Stimulated activated CD4-positive, alpha-beta T cell treated with anti-CD3 and anti-CD28 coated beads, TNF-alpha, amount 100 ng/mL, for 1 hour (primary cell): ENCODE measurements at places on chromosomes 1 and 21.

DNA sequence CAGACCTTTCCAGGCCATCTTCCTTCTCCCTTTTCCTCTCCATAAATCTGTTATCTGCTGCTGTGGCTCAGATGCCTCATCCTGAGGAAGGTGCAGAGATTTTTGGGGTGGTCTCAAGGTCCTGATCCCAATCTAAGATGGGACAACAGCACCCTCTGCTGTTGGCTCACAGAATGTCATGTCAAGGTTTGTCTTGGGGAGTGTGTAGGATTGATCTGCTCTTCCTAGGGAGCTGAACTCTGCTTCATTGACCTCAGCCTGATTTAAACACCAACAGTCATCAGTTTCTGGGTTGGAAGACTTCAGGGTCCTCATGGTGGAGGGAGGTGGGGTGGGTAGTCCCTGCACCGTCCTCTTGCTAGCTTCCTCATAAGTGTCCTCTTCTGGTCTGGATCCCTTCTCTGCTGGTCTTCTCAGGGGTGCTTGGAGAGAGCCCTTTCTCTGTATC is 62.8 kb upstream of the LAX1 start:
- peak; percentile 18 for DNase-seq

- DNase-seq = no peak
These were observed 1151.7 kb upstream of the ADGRL4 start for GRCh38 chr1:80158266-80158665.

DNA sequence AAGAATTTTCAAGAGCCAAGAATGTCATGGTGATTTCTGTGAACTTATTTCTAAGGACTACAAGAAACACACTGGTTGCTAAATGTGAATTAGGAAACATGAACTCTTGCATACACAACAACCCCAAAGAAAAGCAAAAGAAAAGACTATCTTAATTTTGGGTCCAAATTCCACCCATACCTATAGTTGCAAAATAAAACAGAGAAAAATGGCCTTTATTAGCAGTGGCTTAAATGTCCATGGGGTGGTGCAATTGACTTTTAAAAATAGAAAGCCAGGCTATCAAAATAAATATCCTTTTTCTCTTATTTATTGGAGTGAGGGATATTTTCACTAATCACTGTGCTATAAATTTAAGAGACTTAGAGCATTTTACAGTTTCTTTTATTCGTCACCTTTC is 80.9 kb upstream of the DPYD start:
- no peak for DNase-seq

- DNase-seq = no peak
These were observed 3.3 kb downstream of the WNT3A start for GRCh38 chr1:228009828-228010775.

GRCh38 chr1:44100183-44100868 is 18.3 kb upstream of the KLF17 start:
- no peak for DNase-seq

GRCh38 chr1:18951818-18952391 is 4.6 kb downstream of the IFFO2 start:
- DNase-seq = no peak

- DNase-seq = no peak
These were observed 36.7 kb downstream of the DNASE2B start for GRCh38 chr1:84434801-84435549.

GRCh38 chr1:12309783-12310742 is 80.2 kb downstream of the VPS13D start:
- no peak for DNase-seq

DNA sequence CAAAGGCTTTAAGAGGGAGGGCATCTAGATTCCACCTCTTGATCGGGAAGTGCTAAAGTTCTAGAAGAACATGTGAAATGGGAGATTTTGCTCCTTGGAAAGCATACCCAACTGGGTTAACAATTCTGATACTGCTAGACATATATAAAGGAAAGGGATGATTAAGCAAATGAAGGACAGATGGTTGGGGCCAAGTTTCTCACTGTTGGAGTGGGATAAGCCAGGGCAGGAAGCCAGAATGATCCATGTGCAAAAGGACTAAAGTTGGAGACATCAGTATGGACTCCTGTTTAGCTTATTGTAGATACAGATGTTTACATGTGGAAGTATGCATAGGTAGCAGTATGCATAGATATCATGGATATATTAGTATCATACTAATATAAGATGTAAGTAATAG is 16.8 kb downstream of the PLA2G5 start:
- DNase-seq = no peak

- no peak for DNase-seq
These were observed 318.3 kb downstream of the RRAGC start for GRCh38 chr1:38541223-38541622.

DNA sequence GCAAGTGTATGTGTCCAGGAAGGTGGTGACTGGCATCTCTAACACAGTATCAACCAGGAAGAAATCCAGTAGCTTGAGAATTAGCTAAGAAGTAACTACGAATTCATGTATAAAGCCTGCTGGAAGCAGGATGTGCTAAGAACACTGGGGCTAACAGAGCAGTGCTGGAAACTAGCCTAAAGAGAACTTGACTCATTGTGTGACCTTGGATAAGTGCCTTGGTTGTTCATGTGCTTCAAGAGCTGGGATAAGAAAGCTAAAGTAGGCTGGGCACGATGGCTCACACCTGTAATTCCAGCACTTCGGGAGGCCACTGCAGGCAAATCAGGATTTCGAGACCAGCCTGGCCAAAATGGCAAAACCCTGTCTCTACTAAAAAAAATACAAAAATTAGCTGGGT is 186.9 kb downstream of the RRAGC start:
- no peak for DNase-seq

- no peak for DNase-seq
These were observed 639.7 kb downstream of the LMO4 start for GRCh38 chr1:87968197-87968955.

DNA sequence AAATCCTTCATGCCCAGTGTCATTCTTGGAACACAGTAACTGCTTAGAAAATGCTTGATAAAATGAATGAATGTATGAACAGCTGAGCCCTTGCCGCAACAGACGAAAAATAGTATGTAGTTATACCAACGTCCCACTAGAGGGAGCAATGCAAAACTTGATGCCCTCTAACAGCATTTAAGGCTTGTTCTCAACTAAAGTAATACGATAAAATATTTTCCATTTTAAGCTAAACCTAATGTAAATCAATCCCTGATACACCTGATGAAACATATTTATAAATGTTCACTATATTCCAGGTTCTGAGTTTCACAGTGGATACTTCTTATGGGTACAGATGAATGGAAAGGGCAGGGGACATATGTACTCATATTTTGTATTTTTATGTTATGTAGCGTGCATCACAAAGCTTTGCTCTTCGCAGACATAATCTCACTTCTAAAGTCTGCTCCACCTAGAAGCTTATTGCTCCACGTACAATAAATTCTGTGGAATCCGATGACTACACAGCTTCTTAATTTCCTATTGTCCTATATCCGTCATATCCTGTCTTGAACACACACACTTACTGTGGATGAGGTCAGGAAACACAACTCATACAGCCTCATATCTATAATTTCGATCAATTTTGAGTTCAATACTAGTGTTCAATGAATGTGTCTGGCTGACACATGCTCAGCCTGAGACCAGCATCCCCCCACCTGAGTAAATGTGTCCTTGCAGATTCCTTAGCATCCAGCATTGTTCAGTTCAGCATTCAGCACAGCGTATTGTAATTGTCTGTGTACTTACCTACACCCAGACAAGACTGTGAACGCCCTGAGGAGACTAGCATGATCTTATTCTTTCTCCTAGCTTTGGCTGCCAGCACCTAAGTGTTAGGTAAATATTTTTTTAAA is 4.4 kb upstream of the UTP25 start:
- DNase-seq = no peak

- DNase-seq = no peak
These were observed 56.3 kb upstream of the NEK2 start for GRCh38 chr1:211731456-211732292.

DNA sequence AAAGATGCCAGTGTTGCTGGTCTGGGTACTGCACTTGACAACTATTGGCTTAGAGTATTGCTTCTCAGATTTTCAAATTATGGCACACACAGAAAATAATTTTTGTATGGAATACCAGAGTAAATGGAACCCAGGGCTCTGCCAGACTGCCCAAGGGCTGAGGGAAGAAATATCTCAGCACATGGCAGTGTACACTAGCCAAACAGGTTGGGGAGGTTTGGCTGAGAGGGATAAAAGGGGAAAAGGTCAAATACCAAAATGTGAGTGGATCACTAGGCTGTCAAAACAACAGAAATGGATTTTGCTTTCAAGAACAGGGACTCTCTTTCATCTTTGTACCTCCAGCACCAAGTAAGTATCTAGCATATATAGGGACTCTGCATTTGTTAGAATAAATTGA is 3.0 kb upstream of the RGS8 start:
- DNase-seq = no peak

- DNase-seq = no peak
These were observed 165.9 kb downstream of the PRDM2 start for GRCh38 chr1:13865851-13866250.

GRCh38 chr1:111505641-111506119 is 2.2 kb upstream of the ADORA3 start:
- DNase-seq = no peak

- DNase-seq = peak; percentile 5
These were observed 32.5 kb downstream of the XKR8 start for GRCh38 chr1:27992276-27992675.

GRCh38 chr1:27366411-27367159 is at the start of gene MAP3K6:
MAP3K6 (minus strand) TSS chr1:27366961; CDS start chr1:27366597, 364 bp downstream.
- no peak for DNase-seq

DNA sequence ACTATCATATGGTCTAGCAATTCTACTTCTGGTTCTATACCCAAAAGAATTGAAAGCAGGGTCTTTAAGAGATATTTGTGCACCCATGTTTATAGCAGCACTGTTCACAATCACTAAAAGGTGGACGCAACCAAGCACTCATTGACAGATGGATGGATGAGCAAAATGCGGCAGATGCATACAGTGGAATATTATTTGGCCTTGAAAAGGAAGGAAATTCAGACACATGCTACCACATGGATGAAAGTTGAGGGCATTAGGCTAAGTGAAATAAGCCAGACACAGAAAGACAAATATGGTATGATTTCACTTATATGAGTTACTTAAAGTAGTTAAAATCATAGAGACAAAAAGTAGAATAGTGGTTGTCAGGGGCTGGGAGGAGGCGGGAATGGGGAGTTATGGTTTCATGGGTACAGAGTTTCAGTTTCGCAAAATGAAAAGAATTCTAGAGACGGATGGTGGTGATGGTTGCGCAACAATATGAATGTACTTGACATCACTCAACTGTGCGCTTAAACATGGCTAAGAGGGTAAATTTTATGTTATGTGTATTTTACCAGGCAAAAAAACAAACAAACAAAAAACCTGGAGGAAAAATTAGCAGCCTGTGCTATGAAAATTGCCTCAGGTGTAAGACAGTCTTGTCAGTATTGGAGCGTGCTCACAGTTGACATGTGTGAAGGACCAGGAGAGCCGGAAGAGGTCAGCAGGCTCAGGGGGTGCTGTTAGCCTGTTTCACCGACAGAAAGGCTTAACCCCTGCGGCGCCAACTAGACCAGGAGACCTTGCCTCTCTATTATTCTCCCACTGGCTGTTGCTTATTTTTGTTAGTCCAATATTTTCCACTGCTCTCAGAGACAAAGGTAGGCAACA is 26.5 kb downstream of the CD247 start:
- DNase-seq = no peak

DNA sequence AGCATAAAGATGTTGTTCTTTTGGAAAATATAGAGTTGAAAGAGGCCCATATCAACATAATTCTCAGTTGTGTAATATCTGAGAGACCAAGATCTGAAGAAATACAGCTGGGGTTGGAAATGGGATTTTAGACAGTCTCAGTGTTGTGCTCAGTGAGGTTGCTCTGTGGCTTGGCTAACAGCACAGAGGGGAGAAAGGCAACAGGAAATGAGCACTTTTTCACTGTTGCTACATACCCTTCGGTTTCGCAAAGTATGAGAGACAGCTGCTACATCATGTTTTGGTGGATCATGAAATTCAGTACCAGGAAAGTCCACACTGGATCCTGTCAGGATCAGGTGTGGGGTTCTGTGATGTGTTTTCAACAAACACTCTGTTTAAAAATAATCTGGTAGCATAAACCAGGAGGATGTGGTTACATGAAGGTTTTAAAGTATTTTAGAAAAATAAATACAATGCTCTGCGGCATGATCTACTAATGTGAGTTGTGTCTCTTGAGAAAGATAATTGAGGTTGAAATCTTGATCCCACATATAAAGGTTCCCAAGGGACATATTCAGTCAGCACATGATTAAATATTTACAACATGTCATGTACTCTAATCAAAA is 7.0 kb upstream of the GPR88 start:
- DNase-seq = no peak

DNA sequence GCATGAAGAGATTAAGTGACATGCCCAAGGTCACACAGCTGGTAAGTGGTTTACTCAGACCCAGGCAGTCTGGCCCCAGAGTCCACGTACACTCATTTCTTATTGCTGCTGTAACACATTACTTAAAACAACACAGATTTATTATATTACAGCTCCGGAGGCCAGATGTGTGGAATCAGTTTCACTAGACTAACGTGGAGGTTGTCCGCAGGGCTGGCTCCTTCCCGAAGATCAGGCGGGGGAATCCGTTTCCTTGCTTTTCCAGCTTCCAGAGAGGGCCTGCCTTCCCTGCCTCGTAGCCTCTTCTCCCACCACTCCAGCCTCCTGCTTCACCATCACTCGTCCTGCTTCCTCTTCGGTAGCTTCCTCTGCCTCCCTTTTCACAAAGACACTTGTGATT is 81.2 kb downstream of the KCNN3 start:
- no peak for DNase-seq

DNA sequence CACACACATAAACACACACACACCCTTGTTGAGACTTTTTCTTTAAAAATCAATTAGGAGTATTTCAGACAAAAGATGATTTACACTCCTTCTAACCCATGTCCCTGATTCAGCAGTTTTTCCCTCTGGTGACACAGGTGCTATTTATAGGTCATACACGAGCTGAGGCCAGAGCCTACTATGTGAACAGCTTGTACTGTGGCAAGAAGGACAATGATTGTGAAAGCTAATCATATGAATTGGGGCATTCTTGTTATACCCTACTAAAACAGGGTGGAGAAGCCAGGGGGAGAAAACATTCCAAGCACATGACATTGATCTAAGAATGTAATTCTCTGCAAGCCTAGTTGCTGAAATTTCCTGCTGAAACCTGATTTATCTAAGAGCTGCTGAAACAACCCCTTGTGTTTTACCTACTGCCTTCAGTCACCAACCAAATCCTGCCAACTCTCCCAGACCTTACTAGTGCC is 60.3 kb downstream of the XCL1 start:
- DNase-seq = no peak

DNA sequence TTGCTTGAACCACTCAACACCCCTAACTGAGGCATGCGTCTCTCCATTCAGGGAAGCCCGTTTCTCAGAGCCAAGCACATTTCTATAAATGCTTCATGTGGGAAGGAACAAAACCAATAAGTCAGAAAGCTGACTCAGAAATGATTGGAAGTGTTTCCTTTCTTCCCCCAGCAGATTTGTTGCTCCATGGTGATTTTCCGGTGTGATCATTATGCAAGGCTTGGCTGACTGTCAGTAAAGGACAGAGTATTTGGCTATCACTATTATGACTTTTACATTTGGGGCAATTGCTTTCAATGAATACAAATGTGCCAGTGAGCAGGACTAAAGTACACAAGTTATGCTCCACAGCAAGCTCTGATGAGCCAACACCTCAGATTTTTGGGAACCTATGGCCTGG is 53.3 kb upstream of the ZC3H11B start:
- DNase-seq = no peak

GRCh38 chr1:78373676-78374075 is 117.1 kb upstream of the PTGFR start:
- DNase-seq = no peak

- DNase-seq = no peak
These were observed 18.8 kb downstream of the UAP1 start for GRCh38 chr1:162580308-162580707.

GRCh38 chr1:21935393-21935804 is 1.7 kb downstream of the HSPG2 start:
- no peak for DNase-seq
